ENCODE measurements at places on chromosomes 2 and 18.
A peak's percentile ranks its signal among the peaks of the same experiment; 100 is the strongest.

DNA sequence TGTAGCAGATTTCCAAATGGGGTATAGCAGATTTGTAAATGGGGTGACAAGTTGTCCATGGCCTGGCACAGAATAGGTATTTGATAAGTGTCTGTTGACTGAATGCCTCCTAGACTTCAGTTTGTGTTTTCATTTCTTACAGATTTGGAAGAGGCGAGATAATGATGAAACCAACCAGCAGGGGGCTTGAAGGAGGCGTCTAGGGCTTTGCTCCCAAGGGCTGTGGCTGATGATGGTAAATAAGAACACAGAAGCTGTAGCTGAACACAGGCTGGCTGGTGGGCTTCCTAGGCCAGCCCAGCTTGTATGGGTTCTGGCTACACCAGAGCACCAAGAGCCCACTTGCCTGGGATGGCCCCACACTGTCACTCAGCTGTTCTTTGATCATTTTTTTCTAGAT, 19.4 kb downstream of the SFTPB start:
- H3K4me3 ChIP-seq: no peak overlapping the region
- H3K27ac ChIP-seq: no peak overlapping the region
- H3K4me1 ChIP-seq: no peaks in the 10 kb centered on the region
- no peaks in the 10 kb centered on the region for H3K27me3 ChIP-seq
- peaks cover 51% of the 10 kb centered on the region for H3K36me3 ChIP-seq

DNA sequence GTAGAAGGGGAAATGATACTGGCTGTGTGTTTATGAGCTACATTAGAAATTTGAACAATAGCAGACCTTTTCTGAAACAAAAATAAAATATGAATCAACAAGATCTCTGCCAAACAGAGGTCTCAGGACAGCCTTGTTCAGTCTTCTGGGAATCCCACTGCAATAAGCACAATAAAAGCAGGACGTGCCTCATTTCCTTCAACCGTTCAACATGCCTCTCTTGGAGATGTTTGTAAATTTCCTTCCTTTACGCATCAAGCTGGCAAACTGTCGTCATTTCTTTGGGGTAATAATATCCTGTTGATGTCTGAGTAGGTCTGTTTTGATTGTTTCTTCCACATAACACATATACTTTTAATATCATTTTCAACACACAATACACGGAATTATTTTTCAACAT, 77.2 kb downstream of the TCF4 start:
- H3K4me1 ChIP-seq: peaks cover 3% of the 10 kb centered on the region
- H3K4me3 ChIP-seq: no peak overlapping the region
- peaks cover 3% of the 10 kb centered on the region for H3K27me3 ChIP-seq
- no peak overlapping the region for H3K27ac ChIP-seq

GRCh38 chr2:204608237-204608939, 63.1 kb downstream of the PARD3B start:
- H3K4me1 ChIP-seq: no peaks in the 10 kb centered on the region
- H3K36me3 ChIP-seq: no peaks in the 10 kb centered on the region
- DNase-seq: no peak

GRCh38 chr2:127552336-127552735, 16.9 kb downstream of the MYO7B start:
- peaks cover 9% of the 10 kb centered on the region for H3K4me1 ChIP-seq
- H3K27me3 ChIP-seq: peaks cover 55% of the 10 kb centered on the region
- no peaks in the 10 kb centered on the region for H3K36me3 ChIP-seq
- no peak overlapping the region for H3K27ac ChIP-seq
- DNase-seq: no peak

DNA sequence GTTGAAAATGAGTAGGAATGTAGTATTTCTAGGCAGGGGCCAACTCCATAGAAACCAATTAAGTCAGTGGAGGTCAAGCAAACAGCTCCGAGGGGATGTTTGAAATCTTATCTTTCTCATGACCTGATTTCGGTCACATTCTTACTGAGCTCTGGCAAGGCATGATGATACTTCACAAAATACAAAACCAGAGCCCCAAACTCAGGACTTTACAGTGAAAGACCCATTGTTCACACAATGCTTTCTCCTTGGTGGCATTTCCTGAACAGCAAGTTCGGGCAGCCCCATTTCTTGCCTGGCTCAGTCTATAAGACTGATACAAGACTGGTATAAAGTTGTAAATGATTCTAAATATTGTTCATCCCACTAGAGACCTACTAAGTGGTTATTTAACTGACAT, 53.3 kb downstream of the LAMA1 start:
- H3K4me1 ChIP-seq: no peaks in the 10 kb centered on the region
- H3K4me3 ChIP-seq: no peak overlapping the region
- no peak for DNase-seq
- no peaks in the 10 kb centered on the region for H3K27me3 ChIP-seq
- no peaks in the 10 kb centered on the region for H3K36me3 ChIP-seq
- no peak overlapping the region for H3K27ac ChIP-seq

DNA sequence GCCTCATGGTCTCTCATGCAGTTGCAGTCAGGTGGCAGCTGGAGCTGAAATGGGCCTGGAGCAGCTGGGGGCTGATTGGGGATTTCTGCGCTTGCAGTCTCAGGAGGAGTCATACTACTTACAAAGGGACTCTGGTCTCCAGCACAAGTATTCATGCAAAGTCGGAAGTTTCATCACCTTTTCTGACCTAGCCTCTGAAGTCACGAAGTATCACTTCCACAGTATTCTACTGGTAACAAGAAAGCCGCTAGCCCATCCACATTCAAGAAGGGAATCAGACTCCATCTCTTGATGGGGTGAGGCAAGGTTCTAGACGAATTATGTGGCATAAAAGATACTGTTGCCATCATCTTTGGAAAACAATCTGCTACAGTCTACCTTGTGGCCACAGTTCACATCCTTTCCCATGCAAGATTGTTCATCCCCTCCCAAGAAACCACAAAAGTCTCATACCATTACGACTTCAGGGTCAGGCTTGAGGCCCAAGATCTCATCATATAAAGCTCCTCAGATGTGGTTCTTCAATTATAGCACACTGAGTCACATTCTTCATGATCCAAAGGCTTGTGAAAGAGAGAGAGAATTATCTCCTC, 95.3 kb downstream of the SMC6 start:
- no peak overlapping the region for H3K4me3 ChIP-seq
- no peaks in the 10 kb centered on the region for H3K27me3 ChIP-seq
- peaks cover 12% of the 10 kb centered on the region for H3K36me3 ChIP-seq

DNA sequence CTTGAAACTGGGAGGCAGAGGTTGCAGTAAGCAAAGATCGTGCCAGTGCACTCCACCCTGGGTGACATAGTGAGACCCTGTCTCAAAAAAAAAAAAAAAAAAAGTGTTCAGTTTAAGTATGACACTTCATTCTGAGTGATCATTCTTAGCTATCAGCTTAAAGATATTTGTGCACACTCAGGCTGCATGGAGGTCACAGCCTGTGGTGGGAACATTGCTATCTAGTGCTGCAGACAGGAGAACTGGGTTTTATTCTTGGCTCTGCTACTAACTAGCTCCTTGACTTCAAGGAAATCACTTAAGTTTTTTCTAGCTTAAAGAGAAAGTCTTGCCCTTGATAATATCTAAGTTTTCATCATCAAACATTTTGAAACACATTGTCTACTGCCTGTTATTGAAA, 391.3 kb upstream of the CDH7 start:
- no peak for DNase-seq
- H3K4me1 ChIP-seq: no peaks in the 10 kb centered on the region
- no peak overlapping the region for H3K4me3 ChIP-seq
- no peak overlapping the region for H3K27ac ChIP-seq
- H3K36me3 ChIP-seq: no peaks in the 10 kb centered on the region

- no peak for DNase-seq
- no peaks in the 10 kb centered on the region for H3K4me1 ChIP-seq
- peaks cover 38% of the 10 kb centered on the region for H3K27me3 ChIP-seq
- H3K36me3 ChIP-seq: no peaks in the 10 kb centered on the region
Measured at GRCh38 chr2:26590508-26590907, 50.7 kb downstream of the CIB4 start.

DNA sequence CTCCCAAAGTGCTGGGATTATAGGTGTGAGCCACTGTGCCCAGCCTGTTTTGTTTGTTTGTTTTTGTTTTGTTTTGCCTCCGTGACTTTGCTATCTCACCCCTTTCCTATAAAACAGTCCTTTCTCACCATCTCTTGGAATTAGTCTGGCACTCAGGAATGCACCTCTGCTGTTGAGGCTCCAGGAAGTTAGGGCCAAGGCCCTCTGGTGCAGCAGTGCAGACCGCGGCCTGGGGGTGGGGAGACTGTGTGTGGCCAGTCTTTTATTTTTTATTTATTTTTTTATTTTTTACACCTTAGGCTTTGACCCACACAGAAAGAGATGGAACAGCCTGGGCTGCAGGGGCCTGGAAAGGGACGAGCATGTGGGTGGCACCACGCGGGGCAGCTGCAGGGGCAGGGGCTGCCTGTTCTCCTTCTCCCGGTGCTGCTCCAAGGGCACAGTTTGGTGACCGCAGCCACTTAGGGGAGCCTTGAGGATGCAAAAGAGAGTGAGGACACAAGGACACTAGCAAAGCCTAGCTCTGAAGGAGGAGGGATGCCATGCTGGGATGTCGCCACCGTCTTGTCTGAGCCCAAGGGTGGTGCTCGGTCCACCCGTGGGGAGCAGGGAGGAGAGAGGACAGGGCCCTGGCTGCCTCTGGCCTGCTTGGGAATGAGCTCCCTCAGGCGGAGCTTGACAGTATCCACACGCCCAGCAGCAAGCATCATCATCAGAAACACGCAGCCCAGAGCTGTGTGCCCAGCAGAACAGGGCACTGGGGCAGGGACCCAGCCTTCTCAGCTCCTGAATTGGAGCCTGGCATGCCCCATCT, 19.4 kb upstream of the ALPI start:
- no peaks in the 10 kb centered on the region for H3K27me3 ChIP-seq
- no peak overlapping the region for H3K27ac ChIP-seq
- H3K4me1 ChIP-seq: no peaks in the 10 kb centered on the region
- H3K36me3 ChIP-seq: no peaks in the 10 kb centered on the region
- no peak for DNase-seq

DNA sequence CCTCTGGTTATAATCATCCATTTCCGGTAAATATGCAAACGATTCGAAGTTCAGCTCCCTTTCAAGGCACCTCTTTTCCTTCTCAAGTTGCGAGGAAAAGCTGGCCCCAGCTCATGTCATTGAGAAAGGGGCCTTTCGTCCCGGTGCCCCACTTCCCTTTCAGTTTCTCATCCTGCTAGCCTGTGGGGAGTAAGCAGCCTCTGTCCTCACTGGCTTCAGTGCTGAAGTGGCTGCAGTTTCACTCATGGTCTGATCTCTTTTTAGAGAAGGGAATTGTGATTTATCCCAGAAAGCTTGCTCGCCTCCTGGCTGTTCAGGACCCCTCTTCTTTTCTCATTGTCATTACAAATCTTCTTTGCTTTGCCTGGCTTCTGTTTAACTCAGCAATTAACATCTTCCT, 207.5 kb downstream of the NR4A2 start:
- H3K27ac ChIP-seq: no peak overlapping the region
- H3K4me3 ChIP-seq: no peak overlapping the region
- no peaks in the 10 kb centered on the region for H3K4me1 ChIP-seq
- no peak for DNase-seq
- H3K27me3 ChIP-seq: no peaks in the 10 kb centered on the region

DNA sequence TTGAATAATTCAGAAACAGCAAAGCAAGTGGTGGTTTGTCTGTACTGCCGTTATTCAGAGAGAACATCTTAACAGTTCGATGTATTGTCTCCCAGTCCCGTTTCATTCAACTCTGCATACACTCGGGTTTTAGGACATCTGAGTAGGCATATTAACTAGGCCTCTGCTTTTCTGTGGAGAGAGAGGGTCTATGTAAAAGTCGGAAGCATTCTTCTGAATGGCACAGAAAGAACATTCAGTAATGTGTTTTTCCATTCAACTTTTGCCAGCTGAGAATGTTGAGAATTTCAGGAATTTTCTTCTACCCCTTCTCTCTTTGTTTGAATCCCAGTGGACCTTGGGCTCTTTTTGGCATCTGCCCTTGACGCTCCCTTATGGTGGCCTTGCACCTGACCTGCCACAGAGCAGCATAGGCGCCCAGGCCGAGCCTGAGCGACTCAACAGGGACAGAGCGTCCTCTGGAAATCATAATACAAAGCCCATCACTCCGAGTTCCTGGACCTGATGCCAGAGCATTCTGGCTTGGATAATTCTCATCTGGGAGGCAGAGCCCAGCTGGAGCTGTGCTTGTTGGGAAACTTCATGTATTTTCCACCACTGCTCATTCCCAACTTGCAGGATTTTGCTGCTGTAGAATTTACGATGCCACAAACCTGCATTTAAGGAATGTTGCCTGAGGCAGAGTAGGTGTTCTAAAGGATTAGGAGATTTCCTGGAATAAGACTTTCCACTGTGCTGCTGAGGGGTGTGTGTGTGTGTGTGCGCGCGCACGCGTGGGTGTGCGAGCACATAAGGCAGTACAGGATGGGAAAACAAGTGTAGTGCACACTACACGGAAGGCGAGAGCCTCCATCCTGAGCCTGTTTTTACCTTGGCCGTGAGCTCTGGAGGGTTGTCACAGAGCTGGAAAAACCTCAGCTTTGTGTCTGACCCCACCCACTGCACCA, 77.2 kb upstream of the TXNDC2 start:
- H3K27ac ChIP-seq: no peak overlapping the region
- H3K36me3 ChIP-seq: no peaks in the 10 kb centered on the region
- H3K4me1 ChIP-seq: no peaks in the 10 kb centered on the region
- peaks cover 2% of the 10 kb centered on the region for H3K27me3 ChIP-seq
- no peak for DNase-seq
- H3K4me3 ChIP-seq: no peak overlapping the region

- no peaks in the 10 kb centered on the region for H3K4me1 ChIP-seq
- no peak overlapping the region for H3K27ac ChIP-seq
- H3K4me3 ChIP-seq: no peak overlapping the region
- no peaks in the 10 kb centered on the region for H3K36me3 ChIP-seq
- DNase-seq: no peak
Measured at GRCh38 chr2:226431288-226431948, 368.2 kb downstream of the IRS1 start.

DNA sequence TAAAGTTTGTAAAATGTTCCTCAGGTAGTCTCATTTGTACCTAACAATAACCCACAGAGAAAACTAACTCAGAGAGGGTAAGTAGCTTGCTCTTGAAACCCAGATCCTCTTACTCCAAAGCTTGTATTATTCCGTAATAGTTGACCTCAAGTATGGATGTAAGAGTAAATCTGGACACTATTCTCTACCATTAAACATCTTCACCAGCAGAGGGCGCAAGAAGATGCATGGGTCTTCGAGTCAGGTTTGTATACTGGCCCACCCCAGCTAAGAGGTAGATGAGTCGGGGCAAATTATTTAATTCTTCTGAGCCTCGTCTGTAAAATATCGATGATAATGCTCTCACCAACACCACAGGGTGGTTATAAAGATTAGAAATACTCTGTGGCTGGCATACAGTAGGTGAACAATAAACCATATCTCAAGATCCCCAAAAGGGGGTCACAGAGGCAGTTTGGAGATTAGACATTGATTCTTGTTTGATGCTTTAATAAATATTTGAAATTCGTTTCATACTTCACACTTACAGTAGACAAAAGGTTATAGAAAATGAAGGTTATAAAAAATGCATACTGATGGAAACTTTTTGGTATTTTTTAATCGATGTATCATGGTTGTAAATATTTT, 3.5 kb upstream of the CABLES1 start:
- no peak overlapping the region for H3K27ac ChIP-seq
- H3K27me3 ChIP-seq: peaks cover 20% of the 10 kb centered on the region
- no peaks in the 10 kb centered on the region for H3K36me3 ChIP-seq
- DNase-seq: peak; percentile 79

Measured in activated CD4-positive, alpha-beta T cell treated with anti-CD3 and anti-CD28 coated beads, Interleukin-2, amount 10 ng/mL, durations not matched to agents 7 days and 5 days (primary cell).